Astrocyte of the spinal cord (primary cell): ENCODE measurements at places on chromosomes 4 and X.
A peak's percentile ranks its signal among the peaks of the same experiment; 100 is the strongest.

GRCh38 chr4:2291705-2292645, 30.1 kb upstream of the MXD4 start:
- no peak for DNase-seq

DNA sequence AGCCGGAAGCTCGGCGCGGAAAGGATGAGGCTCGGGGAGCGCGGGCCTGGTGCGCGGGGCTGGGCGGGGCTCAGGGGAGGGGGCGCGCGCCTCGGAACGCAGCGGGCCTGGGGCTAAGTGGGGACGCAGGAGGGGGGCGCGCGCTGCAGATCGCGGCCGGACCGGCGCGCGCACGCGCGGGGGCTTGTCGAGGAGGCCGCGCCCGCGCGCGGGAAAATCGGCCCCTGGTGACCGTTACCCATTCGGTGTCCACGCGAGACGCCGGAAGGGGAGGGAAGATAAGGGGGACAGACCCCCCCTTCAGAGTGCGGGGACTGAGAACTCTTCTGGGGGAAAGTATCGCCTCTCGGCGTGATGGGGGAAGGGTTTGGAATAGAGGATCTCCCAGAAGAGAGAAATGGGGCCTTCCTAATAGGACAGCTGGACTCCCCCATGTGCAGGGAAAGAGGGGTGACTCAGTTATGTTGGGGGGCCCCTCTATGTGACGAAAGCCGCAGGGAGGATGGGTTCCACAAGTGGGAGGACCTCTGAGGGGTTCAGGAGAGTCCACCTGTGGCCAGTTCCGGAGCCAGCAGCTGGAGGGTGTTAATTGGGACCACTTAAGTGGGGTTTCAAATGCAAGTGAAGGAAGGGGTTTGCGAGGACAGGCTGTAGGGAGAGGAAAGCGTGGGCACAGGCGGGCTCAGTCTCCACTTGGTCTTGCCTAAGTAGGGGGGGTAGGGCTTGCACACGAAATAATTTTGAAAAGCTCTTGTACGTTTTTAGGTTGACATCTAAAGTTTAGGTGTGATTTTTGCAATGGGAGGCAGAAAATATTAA, 584 bp downstream of the SUV39H1 start:
- DNase-seq = peak; percentile 22

DNA sequence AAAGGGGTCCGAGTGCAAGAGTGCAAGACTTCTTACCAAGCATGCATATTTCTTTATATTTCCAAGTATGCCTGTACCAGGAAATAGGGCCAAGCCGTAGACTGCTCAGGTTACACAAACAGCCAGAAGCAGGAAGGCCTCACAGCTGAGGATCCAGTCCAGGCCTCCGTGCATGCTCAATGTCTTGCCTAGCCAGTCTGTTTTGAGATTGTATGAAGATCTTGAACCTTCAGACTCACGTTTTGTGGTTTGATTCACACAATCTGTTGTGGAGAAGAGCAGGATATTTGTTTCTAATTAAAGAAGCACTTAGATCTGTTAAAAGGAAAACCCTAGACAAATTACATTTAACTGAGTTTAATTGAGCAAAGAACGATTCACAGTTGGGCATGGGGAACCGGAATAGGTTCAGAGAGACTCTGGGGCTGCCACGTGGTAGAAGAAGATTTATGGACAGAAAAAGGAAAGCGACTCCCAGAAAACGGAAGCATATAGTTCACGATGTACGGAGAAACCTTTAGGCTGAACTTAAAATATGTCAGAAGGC, 1.2 kb downstream of the MGST2 start:
- peak; percentile 71 for DNase-seq

DNA sequence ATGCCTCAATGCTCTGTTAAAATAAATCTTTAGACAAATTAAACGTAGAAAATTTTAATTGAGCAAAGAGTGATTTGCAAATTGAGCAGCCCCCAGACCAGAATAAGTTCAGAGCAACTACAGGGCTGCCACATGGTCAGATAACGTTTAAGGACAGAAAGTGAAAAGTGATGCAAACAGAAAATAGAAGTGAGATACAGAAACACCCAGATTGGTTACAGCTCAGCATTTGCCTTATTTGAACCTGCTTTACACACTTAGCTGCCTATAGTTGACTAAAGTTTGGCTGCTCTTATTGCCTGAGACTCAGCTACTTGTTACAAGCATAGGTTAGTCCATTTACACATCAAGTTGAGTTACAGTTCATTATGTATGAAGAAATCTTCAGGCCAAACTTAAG, 1800.8 kb upstream of the PCDH10 start:
- DNase-seq = no peak

GRCh38 chr4:69836287-69836686, 23.7 kb downstream of the SULT1E1 start:
- DNase-seq = no peak

DNA sequence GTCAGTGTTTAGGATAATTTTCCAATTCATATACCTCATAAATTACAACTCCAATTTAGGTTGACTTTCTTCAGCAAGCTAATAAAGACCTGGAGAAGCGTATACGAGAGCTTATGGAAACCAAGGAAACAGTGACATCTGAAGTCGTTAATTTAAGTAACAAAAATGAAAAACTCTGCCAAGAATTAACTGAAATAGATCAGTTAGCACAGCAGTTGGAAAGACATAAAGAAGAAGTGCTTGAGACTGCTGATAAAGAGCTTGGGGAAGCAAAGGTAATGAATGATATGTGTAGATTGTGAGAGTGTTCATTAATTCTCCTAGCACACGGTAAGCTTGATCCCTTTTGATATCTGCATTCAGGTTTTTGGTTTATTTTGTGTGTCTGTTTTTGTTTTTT, 16.8 kb downstream of the CEP135 start:
- no peak for DNase-seq

GRCh38 chr4:134001057-134001456, 200.5 kb downstream of the PABPC4L start:
- DNase-seq = no peak
